ENCODE measurements at places on chromosomes 2 and 18. TPM values are rescaled to one million over a fixed set of nuclear protein-coding genes. Genes with fewer than 3 reads are reported as not detected.

FEV gene
- total RNA-seq = not detected

MSGN1 gene
- not detected for total RNA-seq

COBLL1 gene
- 4.5 TPM for total RNA-seq

DYNAP gene
- total RNA-seq = not detected

GPR45 gene
- total RNA-seq = not detected

CTAGE1 gene
- not detected for total RNA-seq

PAX3 gene
- not detected for total RNA-seq

GAREM1 gene
- total RNA-seq = 6.1 TPM

SELENOI gene
- total RNA-seq = 16.1 TPM

MC4R gene
- not detected for total RNA-seq

LRP2 gene
- not detected for total RNA-seq

MAPRE3 gene
- total RNA-seq = 11.0 TPM

GPBAR1 gene
- 0.23 TPM for total RNA-seq

DIS3L2 gene
- total RNA-seq = 12.3 TPM

CD8B2 gene
- not detected for total RNA-seq

SLC4A3 gene
- total RNA-seq = 2.0 TPM

Data from A549 treated with GW870086 at 1 μM for 4 hours (cell line).